Parietal lobe (tissue), 2 donors: ENCODE measurements at places on chromosomes 1 and 21. TPM values are rescaled to one million over a fixed set of nuclear protein-coding genes. Genes with fewer than 3 reads are reported as not detected.

SPAG17 gene
- 3.1 TPM for total RNA-seq

FOXD3 gene
- not detected for total RNA-seq

HEYL gene
- total RNA-seq: 0.63 TPM

LYPLA2 gene
- total RNA-seq: 27.2 TPM

SPATA21 gene
- 0.31 TPM for total RNA-seq

SDC3 gene
- 84.5 TPM for total RNA-seq

S100A4 gene
- total RNA-seq: 1.3 TPM

FAM43B gene
- total RNA-seq: 0.63 TPM
